ENCODE measurements at places on chromosomes 1 and 21.

DNA sequence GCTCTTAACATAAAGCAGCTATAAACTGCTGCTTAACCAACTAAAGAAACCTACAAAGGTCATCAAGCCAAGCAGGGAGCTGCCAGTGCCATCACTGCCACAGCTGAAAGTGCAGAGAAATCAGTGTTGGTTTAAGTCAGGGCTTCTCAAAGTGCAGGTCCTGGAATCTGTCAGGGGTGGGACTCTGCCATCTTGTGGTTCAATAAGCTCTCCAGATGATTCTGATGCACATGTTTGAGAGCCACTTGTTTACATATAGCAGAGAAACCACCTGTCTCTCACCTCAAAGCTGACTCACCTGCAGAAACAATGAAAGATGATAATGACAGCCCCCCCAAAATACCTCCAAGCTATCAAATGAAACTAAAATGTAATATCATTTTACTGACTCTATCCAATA lies 49.3 kb downstream of the SH3GLB1 start:
- DNase-seq = no peak

DNA sequence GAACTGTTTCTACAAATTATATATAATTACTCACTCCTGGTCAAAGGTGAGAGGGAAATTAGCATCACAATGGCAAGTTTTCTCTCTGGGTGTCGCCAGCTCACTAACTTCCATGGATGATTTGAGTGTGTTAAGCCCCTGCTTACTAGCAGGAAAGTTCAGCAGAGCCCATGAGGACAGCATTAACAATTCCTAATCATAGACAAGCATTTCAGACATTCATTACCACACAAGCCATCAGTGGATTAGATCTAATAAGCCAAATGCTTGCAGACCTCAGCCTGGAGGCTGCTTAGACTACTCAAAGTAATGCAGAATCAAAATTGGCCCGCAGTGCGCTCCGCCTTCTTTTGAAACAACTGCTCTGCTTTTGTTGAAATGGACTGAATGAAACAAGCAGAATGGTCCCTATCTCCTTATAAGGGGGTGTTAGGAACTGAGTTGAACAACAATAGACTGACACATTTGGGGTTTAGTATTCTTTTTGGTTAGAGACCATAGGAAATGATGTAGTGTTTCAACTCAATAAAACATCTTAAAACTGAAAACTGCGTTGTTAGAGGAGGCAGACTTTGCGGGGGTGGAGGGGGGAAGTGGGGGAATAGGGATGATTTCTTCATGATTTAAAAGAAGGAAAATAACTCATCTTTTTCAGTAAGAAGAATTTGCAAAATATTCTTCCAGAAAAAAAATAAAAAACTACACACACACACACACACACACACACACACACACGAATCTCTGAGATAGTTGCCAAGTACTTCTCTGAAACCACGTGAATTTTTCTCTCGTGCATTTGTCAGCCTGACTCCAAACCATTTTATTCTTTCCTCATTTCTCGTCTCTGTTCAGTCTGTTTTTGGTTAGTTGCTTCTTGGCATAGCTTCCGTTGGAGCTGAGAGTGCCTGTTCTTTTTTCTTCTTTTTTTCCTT lies 54.6 kb downstream of the GORAB start:
- no peak for DNase-seq

DNA sequence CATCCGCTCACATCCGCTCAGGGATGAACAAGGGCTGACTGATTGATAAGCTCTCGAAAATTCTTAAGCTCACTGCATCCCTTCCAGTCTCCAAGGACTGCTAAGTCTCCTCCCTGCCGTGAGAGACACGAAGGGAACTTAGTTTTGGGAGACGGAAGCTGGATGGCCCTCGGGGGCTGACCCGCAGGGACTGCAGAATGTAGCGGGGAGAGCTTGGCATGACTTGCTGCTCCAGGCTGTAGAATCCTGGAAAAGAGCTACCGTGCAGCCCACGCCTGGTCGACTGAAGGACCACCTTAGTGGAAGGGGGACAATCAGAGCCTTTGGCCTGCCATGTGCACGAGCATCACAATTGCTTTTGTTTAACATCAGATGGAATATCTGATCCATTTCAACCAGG lies 5.3 kb downstream of the ANKRD65 start:
- no peak for DNase-seq

GRCh38 chr1:158117854-158118704 lies 62.6 kb upstream of the CD1D start:
- no peak for DNase-seq

- DNase-seq = peak; percentile 45
These were observed 267.7 kb upstream of the PROX1 start for GRCh38 chr1:213720032-213720431.

GRCh38 chr1:14768582-14769304 lies 170.3 kb downstream of the KAZN start:
- DNase-seq = no peak

GRCh38 chr21:17981060-17981740 lies 162.0 kb upstream of the C21orf91 start:
- no peak for DNase-seq

- no peak for DNase-seq
These were observed 3.3 kb downstream of the CFAP126 start for GRCh38 chr1:161364332-161364731.

DNA sequence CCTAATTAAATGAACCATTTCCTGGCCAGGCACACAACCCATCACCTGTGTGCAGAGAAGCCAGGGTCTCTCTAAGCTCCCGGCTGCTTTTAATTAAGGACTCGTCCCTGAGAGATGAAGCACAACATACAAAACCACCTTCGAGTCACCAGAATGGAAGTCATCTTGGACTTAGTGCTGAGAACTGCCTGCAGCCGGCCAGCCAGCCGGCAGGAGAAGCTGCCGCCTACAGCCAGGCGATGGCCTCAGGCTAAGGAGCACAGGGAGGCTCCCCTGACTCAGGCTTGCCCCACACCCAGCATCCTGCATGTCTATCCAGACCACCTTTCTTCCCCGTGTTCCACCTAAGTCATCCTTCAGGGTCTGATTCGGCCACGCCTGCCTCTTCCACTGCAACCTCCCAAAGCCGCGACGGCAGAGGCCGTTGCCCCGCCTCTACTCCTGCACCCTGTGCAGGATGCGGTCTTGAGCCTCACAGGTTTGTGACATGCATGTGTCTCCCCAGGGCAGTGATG lies 83.6 kb downstream of the SLC66A1 start:
- DNase-seq = no peak

DNA sequence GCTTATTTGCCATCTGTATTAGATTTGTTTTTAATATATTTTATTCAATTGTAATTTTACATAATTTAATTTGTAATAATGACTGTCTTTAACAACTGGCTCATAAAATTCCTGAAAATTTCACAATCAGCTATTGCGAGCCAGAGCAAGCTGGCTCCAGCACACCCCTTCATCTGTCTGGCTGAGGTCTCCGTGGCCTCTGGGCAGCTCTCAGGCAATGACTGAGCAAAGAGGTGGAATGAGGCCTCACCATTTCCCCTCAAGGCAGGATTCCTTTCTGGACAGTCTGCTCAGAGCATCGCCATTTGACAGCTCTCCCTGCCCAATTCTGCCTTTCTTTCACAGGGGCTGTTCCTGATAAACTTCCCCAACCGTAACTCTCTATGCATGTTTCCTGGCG lies 5.8 kb upstream of the KANK4 start:
- no peak for DNase-seq

DNA sequence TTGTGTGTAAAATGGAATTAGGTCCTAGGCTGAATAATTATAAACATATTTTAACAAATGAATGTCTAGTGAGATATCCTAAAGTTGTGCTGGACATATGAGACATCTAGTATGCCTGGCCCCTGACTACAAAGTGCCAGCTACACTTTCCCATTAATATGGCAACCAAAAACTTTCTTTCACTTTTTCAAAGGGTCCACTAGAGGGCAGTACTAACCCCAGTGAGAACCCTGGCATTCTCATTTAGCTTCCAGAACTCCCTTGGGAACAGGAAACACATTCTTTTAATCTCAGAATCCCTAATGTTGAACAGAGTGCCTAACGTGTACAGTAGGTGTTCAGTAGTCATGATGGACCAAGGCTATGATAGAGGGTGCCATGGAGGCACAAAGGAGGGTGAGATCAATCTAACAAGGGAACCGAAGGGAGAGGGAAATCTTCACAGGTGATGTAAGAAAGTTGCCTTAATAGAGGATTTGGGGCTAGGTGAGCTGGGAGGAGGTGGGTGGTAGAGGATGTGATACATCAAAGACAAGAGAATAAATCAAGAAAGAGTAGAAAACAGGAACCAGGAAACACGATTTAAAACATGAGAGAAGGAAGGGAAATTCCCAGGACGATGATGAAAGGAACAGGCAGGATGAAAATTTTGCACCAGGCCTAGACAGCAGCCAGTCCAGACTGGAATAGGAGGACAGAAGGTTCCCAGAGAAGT lies 41.6 kb downstream of the NSL1 start:
- DNase-seq = no peak

DNA sequence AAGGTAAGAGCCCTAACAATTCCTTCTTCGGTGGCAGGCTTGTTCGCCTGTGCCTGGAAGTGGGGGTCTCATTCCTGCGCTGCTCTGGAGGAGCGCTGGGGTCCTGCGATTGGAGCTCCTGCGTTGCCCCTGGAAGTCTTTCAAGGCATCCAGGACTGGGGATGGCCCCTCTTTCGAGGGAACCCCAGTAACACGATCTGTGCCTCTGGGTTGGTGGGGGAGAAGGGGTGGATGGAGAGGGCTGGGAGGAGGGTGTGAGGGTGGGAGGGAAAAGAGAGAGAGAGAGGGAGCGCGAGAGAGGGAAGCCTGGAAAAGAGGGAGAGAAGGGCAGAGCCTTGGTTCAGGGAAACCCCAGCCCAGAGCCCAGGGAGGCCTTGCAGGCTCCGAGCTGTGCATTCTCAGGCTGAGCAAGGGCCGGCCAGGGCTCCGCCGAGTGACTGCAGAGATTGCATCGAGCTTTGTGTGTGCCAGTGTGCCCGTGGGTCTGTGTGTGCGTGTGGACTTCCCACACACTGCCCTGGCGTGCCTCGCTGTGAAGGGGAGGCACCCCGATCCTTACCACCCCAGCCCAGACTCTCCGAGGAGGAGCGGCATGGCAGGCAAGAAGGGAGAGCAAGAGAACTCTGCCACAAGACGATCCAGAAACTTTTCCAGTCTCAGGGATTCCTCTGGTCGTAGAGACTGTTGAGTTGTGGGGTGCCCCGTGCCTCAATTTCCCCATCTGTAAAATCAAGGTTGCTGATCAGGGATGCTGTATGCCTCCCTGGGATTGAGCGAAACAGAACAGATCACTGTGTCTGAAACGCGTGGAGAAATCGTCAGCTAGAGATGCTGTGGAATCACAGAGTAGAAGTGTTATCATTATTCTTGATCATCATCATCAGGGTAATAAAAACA lies 619 bp downstream of the BCL9 start:
- peak; percentile 59 for DNase-seq

- no peak for DNase-seq
These were observed 68.9 kb upstream of the PGBD5 start for GRCh38 chr1:230495076-230495475.

DNA sequence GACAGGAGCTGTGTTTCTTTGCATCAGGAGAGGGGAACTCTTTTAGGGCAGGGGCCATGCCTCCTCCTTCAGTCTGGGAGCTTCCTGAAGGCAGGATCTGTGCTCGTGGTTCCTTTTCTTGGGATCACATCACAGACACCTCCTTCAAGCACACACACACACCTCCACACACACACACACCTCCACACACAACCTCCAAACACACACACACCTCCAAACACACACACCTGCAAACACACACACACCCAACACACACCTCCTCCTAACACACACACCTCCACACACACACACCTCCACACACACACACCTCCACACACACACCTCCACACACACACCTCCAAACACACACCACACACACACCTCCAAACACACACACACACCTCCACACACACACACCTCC lies 10.5 kb downstream of the LGR6 start:
- no peak for DNase-seq

DNA sequence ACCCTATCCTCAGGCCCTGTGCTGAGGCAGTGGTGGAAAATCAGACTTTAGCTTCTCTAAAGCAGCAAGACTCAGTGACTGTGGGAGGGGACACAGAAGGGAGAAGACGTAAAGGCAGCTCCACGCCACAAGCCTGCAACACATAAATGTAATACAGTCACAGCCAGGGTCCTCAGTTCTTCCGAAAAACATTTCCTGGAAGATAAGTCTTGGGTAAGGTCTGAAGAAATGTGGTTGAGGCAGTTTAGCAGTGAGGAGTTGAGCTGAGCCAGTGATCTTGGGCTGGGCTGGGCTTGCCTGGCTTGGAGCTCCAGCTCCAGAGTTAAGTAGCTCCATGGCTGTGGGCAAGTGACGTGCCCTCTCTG lies 127.8 kb upstream of the ADAR start:
- no peak for DNase-seq

DNA sequence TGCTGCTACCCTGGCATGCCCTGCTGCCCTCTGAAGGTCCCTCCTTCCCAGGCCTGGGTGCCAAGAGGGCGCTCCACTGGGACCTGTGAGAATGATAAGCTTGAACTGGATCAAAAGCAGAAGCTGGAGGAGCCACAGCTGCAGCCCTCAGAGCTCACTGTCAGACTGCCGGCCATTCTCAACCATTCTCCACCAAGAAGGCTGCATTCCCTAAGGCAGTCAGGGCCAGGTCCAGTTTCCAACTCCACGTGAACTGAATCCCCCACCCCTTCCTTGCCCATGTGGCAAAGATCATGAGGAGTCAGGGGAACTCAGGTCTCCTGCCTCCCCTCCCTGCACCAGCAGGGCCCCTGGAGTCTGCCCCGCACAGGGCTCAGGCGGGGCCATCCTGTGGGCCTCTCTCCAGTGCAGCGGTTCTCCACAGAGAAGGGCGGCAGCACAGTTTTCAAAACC lies 19.5 kb downstream of the SLC1A7 start:
- DNase-seq = no peak

- no peak for DNase-seq
These were observed 183.6 kb upstream of the KIAA0040 start for GRCh38 chr1:175376194-175376593.

Data from NCI-H1417 treated with DMSO at 0.1 percent for 48 hours (cell line).